Breast epithelium (tissue), 4 donors: ENCODE measurements at places on chromosomes 7 and 10.
A peak's percentile ranks its signal among the peaks of the same experiment; 100 is the strongest.

- DNase-seq = peak; percentile 62
These were observed 43.4 kb upstream of the PDLIM1 start for GRCh38 chr10:95333997-95334804.

DNA sequence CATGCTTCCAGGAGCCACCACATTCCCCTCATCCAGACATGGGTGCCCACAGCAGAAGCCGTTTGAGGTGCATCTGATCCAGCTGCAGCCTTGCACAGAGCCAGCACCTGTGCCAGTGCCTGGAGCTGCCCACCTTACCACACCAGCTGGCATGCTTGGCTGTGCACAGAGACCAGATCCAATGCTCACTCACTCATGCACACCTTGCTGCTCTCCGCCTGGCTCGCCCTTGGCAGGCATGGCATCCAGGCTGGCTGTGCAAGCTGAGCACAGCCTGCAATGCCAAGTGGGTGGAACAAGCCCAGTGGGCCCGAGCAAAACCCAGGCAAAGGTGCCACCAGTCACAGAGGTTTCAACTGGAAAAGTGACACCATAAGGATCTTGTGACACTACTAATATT, 66.9 kb upstream of the SEMA3A start:
- no peak for DNase-seq

DNA sequence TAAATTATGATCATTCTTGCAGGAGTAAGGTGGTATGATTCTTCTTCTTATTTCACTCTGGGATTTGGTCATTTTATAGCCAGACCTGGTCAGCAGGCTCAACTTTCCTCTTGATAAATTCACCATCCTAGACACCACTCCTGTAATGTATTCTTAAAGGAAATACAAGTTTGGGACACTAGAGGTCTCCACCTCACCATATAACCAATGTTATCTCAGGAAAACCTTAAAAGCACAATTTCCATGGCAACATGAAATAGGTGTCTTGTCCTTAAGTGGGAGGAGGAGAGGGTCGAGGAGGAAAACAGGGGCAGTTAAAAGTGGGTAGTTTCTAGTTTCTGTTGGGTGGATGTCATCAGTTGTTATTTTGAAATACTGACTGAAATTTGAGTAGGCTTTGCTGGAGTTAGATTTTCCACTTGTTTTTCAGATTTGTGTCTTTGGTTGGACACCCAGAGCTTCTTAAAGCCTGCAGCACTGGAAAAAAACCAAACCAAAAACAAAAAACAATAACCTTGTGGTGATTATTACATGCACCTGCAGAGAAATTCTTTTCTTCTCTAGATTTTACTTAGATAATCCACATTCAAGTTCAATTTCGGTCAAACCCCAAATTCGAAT, 163.1 kb downstream of the PRKCQ start:
- no peak for DNase-seq

DNA sequence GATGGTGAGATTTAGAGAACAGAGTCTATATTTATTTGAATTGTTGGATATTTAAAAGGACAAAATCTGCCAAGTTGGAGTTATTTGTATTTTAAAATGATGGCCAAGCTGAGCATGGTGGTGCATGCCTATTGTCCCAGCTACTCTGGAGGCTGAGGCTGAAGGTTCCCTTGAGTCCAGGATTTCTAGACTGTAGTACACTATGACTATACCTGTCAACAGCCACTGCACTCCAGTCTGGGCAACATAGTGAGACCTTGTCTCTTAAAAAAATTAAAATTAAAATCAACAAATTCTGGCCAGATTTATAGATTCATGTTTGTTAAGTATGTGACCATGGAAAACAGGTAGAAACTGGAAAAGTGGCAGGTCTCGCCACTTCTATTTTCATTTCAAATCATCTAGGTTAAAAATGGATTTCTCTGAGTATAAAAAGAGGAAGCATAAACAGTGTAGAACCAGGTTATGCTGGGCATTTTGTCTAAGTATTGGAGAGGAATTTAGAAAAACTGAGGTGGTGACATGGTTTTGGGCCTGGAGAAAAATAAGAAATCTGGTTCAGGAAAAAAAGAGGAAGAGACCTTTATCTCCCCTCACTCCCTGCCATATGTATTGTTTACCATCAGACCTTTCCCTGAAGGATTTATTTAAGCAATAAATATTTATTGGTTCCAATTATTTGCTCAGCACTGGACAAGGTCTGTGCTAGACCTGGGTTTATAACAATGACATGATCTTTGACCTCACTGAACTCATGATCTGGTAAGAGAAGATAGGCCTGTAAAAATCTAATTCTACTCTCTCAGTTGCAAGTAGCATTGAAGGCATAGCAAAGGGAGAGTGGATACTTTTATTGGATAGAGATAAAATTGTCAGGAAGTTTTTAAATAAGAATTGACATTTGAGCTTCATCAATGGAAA, 134.2 kb downstream of the TSPAN12 start:
- no peak for DNase-seq

DNA sequence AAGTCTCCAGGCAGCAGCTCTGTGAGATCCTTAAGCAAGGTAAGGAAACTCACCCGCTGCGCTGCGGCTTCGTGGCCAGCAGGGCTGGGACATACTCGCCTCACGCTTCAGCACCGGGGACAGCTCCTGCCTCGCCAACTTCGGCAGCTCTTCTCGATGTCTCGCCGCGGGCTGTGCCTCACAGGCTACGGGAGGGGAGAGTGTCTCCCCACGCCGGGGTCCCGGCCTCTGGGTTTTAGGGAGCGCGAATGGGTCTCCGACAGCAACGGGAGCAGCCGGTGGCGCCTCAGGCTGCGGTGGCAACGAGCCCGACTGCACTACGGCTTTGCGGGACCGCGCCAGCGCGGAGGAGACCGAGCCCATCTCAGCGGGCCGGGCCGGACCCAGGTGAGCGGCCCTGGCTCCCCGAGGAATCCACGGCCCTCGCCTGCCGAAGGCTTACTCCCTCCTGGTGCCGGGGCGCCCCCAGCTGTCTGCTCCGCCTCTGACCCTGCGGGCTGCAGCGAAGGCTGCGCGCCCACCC, 62.4 kb downstream of the LSM5 start:
- DNase-seq = peak; percentile 23

GRCh38 chr7:44797329-44798258, 1.1 kb downstream of the PPIA start:
- peak; percentile 89 for DNase-seq

DNA sequence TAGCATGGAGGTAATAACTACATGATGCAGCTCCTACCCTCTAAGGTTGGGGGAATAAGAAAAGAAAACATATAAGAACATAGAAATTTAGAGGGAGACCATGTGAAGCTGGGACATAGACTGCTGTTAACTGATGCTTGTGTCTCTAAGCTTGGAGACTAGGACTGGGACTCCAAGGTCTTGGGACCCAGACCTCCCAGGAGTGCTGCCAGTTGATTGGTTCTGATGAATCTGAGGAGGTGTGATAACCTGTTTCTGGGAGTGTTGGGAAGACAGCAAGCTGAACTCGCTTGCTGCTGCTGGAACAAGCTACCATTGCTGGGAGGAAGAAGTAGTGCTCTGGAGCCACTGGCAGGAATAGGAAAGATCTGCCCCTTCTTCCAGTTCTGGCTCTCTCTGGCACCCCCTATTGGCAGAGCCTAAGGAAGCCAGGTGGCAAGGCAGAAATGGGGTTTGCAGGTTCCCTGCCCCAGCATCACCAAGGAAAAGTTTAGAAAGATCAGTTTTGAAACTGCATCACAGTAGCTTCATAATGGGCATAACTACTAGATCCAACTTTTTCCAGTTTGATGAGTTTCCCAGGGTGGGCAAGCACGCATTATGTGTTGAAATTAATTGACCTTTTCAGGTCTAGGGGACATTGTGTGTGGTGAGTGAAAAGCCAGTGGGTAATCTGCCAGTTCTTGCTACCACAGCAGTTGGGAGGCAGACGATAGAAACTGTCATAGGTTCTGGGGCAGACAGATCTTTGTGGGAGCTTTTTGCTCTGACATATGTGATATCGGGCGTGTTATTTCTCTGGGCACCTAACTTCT, 140.7 kb downstream of the SND1 start:
- no peak for DNase-seq

DNA sequence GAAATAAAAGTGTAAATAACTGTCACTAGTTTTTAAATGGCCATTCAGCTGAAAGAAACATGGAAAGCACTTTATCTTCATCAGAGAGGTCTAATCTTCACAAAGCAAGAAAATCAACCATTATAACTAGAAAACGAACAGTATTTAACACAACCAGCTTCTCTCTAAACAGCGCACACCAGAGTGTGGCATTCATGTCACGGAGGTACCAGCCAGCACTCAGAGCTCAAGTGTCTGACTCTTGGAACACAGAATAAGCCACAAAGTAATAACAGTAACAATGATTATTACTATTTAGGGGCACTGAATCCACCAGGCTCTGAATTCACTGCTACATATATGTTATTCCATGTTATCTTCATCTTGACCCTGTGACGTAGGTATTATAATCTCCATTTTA, 60.1 kb downstream of the IFIT5 start:
- no peak for DNase-seq

- no peak for DNase-seq
These were observed 89.0 kb upstream of the STEAP4 start for GRCh38 chr7:88395715-88396114.

DNA sequence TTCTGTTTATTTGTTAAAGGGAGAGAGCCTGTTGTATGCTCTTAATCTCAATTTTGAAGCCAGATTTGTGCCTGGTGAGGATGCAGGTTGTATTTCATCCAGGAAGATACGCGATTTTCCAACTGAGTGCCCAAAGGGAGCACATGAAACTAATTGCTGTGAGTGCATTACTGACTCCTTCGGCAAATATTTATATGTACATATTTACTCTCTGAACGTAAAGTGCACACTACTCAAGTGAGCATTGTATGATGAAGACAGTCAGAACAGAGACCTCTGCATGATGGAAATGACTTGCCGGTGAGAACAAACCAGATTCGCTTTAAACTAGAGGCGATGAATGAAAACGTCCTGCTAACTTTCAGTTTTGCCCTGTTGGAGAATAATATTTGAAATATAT, 130.1 kb downstream of the MALRD1 start:
- DNase-seq = no peak

DNA sequence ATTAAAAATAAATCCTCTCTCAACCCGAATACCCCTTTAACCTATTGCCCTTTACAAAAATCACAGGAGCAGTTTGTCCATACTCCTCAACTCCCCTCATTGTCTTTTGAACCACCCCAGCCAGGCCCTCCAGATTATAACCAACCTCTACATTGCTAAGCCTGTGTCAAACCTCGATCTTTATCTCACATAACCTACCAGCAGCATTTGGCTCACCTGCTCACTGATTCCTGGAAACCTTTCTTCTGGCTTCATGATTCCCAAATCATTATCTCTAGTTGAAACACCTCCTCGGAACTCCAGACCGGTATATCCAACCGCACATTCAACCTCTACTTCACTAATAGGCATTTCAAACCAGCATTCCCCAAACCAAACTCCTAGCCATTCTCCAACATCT, 11.8 kb downstream of the SEC61G start:
- DNase-seq = no peak

DNA sequence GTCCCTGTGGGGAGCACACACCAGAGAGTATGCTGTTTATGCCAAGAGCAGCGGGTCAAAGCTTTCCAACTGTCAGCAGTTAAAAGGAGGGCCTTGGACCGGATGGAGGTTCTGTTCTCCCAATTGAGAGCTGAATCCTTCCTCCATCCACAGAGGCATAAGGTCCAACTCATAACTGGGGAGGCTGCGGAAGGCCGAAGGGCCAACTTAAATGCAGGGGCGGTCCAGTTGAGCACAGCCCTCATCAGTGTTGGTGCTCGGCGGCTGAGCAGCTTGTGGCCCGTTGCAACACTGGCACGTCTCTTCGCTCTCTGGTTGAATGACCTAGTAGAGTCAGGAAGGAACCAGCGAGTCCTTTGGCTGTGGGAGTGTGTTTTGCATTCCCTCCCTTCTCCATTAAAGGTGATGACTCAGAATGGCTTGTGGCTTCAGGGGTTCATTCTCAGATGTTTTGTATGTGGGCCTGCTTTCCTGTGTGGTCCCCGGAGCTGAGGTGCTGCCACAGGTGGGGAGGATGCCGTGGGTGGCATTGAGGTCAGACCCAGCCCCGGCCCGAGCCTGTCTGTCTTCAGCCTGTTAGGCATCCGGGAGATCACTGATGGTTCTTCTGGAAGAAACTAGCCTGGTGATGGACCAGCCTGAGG, 44.8 kb upstream of the DMBT1 start:
- DNase-seq = no peak

- DNase-seq = no peak
These were observed 181.9 kb upstream of the LYZL2 start for GRCh38 chr10:30811276-30812017.
